ENCODE measurements at places on chromosomes 13 and 19.
A peak's percentile ranks its signal among the peaks of the same experiment; 100 is the strongest.

DNA sequence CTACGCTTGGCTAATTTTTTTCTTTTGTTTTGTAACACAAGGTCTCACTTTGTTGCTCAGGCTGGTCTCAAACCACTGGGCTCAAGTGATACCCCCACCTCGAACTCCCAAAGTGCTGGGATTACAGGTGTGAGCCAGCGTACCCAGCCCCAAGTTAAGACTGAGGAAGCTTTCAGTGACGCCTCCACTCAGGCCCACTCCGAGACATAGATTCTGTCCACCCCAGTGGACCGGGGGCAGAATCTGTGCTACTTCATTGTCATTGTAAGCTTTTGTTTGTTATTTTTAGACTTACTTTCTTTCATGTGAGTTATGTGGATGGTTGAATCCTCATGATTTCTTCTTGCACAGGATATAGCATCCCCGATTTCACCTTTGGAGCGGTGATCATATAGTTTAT is 156.9 kb upstream of the TSHZ3 start:
- DNase-seq: no peak

- peak; percentile 36 for DNase-seq
Observed at GRCh38 chr13:51895906-51896888, 34.4 kb downstream of the CCDC70 start.

- no peak for DNase-seq
Observed at GRCh38 chr19:19433666-19434213, 28.3 kb downstream of the GATAD2A start.

DNA sequence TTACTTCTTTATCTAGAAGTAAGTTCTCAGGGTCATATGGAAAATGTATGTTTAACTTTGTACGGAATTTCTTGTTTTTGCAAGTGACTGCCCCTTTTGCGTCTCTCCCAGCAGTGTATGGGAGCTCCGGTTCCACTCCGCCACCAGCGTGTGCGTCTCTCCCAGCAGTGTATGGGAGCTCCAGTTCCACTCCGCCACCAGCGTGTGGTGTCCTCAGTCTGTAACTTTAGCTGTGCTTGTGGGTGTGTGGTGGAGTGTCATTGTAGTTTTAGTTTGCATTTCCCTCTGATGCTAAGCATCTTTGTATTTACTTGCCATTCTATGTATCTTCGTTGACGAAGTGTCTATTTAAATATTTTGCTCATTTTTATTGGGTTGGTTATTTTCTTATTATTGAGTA is 2.4 kb downstream of the CUL4A start:
- peak; percentile 39 for DNase-seq

GRCh38 chr13:77026255-77026860 is 601 bp downstream of the FBXL3 start:
- peak; percentile 76 for DNase-seq

- no peak for DNase-seq
Observed at GRCh38 chr13:47661076-47661475, 340.0 kb downstream of the SUCLA2 start.

GRCh38 chr19:48325265-48325910 is at the start of gene EMP3:
TSS of gene EMP3 (plus strand) at chr19:48325552. CDS start at chr19:48326845, 1,293 bp downstream.
- DNase-seq: peak; percentile 87

DNA sequence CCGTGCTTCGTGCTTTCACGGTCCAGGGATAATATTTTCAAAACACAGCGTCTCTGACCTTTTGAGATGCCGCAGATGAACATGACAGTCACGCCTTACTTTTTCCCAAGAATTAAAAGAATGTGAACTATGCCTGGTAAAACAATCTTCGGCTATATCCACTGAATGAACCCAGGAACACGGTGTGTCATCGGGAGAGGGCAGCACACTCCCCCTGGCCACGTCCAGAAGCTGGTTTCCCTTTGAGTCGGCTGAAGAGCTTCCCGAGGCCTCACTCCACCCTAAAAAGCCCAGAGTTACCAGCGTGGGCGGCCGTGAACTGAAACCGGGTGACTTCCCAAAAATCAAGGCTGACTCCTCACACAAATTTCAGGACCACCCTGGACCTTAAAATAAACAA is 22.9 kb upstream of the SHISA2 start:
- no peak for DNase-seq

GRCh38 chr13:46607768-46608564 is 55.0 kb downstream of the LRCH1 start:
- DNase-seq: peak; percentile 43

GRCh38 chr13:102648046-102648445 is 46.8 kb downstream of the METTL21C start:
- no peak for DNase-seq

Measured in stimulated activated CD4-positive, alpha-beta T cell treated with anti-CD3 and anti-CD28 coated beads, Interleukin-1b, Interleukin-23, amount 100 ng/mL, for 48 hours (primary cell).